ENCODE measurements at places on chromosomes 2 and 18. TPM values are rescaled to one million over a fixed set of nuclear protein-coding genes. Genes with fewer than 3 reads are reported as not detected.

GRCh38 chr2:239231231-239232194 is 169.3 kb downstream of the HDAC4 start:
- H3K27ac ChIP-seq = peak overlapping the region; percentile 32
- H3K4me1 ChIP-seq = no peaks in the 10 kb centered on the region
- no peaks in the 10 kb centered on the region for H3K27me3 ChIP-seq
- DNase-seq = peak; percentile 63
- H3K36me3 ChIP-seq = no peaks in the 10 kb centered on the region

DNA sequence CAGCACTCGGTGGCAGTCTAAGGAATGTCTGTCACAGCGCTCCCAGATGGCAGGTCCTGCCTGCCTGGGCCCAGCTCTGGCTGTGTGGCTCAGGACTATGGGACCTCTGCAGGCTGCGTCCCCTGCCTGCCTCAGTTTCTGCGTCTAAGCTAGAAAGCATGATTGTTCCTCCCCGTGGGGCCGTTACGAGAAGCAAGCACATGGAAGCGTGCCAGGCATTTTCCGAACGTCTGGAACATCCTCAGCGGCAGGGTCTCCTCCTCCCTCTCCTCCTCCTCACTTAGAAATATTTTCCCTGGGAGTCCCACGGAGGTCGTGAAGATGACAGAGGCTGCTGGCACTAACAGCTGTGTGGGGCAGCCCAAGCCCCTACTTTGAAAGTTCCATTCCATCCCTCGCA is 43.3 kb downstream of the LRRFIP1 start:
- peak overlapping the region; percentile 62 for H3K27ac ChIP-seq
- H3K36me3 ChIP-seq = no peaks in the 10 kb centered on the region
- H3K4me1 ChIP-seq = no peaks in the 10 kb centered on the region
- no peaks in the 10 kb centered on the region for H3K27me3 ChIP-seq
- H3K4me3 ChIP-seq = no peak overlapping the region

PCARE gene
- polyA plus RNA-seq = not detected

GRCh38 chr2:6449343-6449742 is 416.4 kb downstream of the CMPK2 start:
- H3K27ac ChIP-seq = no peak overlapping the region
- no peaks in the 10 kb centered on the region for H3K27me3 ChIP-seq
- no peak overlapping the region for H3K4me3 ChIP-seq
- H3K4me1 ChIP-seq = no peaks in the 10 kb centered on the region

- no peak overlapping the region for H3K4me3 ChIP-seq
- peak overlapping the region; percentile 96 for H3K27ac ChIP-seq
- DNase-seq = no peak
- H3K36me3 ChIP-seq = peaks cover 54% of the 10 kb centered on the region
- no peaks in the 10 kb centered on the region for H3K27me3 ChIP-seq
These were observed 18.2 kb downstream of the NRP2 start for GRCh38 chr2:205700331-205701132.

PDE11A gene
- polyA plus RNA-seq = not detected

KCNJ13 gene
- polyA plus RNA-seq = 0.03 TPM

ILKAP gene
- 28.0 TPM for polyA plus RNA-seq

DNA sequence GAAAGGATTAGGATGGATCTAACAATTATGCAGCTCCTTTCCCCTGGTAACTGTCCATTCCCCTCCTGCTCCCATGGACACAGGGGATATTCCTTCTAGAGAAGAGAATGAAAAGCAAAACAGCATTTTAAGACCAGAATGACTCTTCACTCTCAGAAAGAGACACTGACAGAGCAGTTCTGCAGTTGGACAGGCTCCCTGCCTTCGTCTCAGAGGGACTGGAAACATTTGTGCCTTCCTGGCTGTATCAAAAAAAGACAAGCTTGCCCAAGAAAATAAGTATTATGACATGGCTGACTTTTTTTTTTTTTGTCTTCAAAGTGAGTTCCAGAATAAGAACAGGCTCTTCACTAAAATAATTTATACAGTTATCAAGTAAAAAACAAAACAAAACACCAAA is 9.5 kb downstream of the PID1 start:
- H3K36me3 ChIP-seq = peaks cover 7% of the 10 kb centered on the region
- H3K4me1 ChIP-seq = no peaks in the 10 kb centered on the region
- no peak overlapping the region for H3K4me3 ChIP-seq
- H3K27me3 ChIP-seq = no peaks in the 10 kb centered on the region

DNA sequence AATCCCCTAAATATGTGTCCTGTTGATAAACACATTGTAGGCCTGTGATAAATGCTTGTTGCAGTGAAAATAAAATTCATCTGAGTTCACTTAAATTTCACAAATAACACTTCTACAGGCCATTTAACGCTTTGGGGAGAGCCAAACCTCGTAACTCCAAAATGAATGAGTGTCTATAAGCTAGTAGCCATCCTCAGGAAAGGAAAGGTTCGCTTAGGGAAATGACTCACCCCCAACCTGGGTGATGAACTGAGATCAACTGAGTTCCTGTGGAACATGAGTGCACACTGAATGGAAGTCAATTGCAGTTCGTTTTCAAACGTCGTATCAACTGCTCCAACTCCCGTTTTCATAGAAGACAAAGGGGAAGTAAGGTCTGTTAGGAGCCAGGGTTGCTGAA is 527.6 kb upstream of the ID2 start:
- no peaks in the 10 kb centered on the region for H3K36me3 ChIP-seq
- peaks cover 18% of the 10 kb centered on the region for H3K4me1 ChIP-seq
- DNase-seq = no peak
- H3K4me3 ChIP-seq = no peak overlapping the region

TWSG1 gene
- 9.1 TPM for polyA plus RNA-seq

- no peaks in the 10 kb centered on the region for H3K4me1 ChIP-seq
- no peaks in the 10 kb centered on the region for H3K27me3 ChIP-seq
- H3K27ac ChIP-seq = no peak overlapping the region
- no peaks in the 10 kb centered on the region for H3K36me3 ChIP-seq
- H3K4me3 ChIP-seq = no peak overlapping the region
- no peak for DNase-seq
These were observed 860.0 kb downstream of the CPS1 start for GRCh38 chr2:211416373-211416772.

GRCh38 chr18:75116165-75116564 is 92.8 kb downstream of the PTGR3 start:
- H3K27me3 ChIP-seq = no peaks in the 10 kb centered on the region
- no peaks in the 10 kb centered on the region for H3K36me3 ChIP-seq
- no peak overlapping the region for H3K4me3 ChIP-seq
- no peak overlapping the region for H3K27ac ChIP-seq

- H3K27ac ChIP-seq = no peak overlapping the region
- H3K36me3 ChIP-seq = no peaks in the 10 kb centered on the region
- H3K4me3 ChIP-seq = no peak overlapping the region
These were observed 27.8 kb downstream of the ANO7 start for GRCh38 chr2:241216211-241216761.

SKOR2 gene
- polyA plus RNA-seq = not detected

DNA sequence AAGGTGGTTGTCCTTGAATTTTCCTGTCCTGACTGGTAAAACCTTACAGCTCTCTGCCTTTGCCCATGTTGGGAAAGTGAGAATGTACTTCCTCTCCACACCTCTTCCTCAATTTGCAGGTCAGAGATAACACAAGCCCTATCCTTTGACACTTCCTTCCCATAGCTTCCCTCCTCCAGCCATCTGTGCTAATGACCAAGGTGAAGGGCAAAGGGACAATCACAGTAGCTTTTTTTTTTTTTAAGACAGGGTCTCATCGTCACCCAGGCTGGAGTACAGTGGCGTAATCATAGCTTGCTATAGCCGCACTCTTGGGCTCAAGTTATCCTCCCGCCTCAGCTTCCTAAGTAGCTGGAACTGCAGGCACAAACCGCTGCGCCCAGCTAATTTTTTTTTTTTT is 24.3 kb upstream of the STPG4 start:
- H3K27me3 ChIP-seq = no peaks in the 10 kb centered on the region
- no peak for DNase-seq
- no peak overlapping the region for H3K4me3 ChIP-seq
- H3K4me1 ChIP-seq = peaks cover 6% of the 10 kb centered on the region
- no peaks in the 10 kb centered on the region for H3K36me3 ChIP-seq
- no peak overlapping the region for H3K27ac ChIP-seq

DNA sequence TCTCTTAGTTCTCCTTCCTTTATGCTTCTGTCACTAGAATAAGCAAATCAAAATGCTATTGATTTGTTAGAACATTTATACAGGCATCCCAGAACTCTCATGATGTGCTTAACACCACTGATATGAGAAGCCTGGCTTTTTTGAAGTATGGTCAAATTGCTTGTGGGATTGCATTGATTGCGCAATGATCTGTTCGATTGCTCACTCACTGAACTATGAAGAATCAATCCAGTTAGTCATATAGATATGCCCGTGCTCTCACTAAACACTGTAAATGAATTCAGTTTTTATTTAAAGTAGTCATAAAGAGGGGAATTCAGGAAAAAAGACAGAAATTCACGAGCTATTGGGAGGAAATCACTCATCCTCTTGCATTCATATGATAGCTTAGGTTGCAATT is 1237.8 kb downstream of the SUCLG1 start:
- no peaks in the 10 kb centered on the region for H3K4me1 ChIP-seq
- no peak for DNase-seq
- no peak overlapping the region for H3K4me3 ChIP-seq
- H3K27me3 ChIP-seq = no peaks in the 10 kb centered on the region
- H3K36me3 ChIP-seq = no peaks in the 10 kb centered on the region

DNA sequence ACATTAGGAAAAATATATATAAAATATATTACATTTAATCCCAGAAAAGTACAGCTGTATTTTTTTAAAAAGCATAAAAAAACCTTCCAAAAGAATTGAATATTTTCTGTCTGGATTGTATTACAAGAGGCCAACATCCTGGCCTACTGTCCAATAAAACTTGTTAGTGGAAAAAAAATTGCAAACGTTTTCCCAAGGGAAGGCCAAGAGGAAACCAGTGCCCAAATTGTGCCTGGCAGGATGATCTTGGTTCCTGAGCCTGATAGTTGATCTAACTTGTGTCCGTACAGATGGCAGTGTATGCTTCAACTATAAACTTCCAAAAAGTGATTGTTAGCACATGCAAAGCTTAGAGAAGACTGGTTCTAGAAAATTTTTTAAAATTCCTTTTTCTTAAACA is 90.6 kb upstream of the LPIN2 start:
- H3K27me3 ChIP-seq = no peaks in the 10 kb centered on the region
- no peak overlapping the region for H3K4me3 ChIP-seq
- no peak overlapping the region for H3K27ac ChIP-seq

DNA sequence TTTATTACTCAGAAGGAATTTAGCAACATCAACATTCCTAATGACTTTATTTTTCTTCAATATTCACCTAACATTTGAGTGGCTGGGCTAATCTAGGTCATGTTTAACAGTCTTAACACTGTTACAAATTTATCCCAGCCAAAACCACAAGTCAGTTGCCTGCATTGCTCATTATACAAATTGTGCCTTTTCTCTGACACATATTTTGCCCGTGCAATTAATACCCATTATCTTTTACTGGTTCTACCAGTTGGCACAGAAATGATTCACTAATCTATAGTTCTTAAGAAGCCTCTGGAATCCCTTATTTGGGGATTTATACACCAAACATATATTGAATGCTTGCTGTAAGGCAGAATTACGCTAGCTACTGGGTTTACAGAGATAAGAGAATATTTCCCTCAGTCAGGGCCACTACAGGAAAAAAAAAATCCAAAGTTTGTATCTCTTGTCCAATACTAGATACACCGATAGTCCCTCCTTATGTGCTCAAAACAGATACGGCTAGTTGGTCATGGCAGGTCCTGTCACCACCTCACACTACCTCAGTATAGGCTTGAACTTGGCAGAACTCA is 46.3 kb downstream of the ZCCHC2 start:
- no peak overlapping the region for H3K4me3 ChIP-seq
- no peak for DNase-seq
- peaks cover 9% of the 10 kb centered on the region for H3K36me3 ChIP-seq
- H3K4me1 ChIP-seq = no peaks in the 10 kb centered on the region
- H3K27me3 ChIP-seq = no peaks in the 10 kb centered on the region
- no peak overlapping the region for H3K27ac ChIP-seq

CGREF1 gene
- polyA plus RNA-seq = not detected

DNA sequence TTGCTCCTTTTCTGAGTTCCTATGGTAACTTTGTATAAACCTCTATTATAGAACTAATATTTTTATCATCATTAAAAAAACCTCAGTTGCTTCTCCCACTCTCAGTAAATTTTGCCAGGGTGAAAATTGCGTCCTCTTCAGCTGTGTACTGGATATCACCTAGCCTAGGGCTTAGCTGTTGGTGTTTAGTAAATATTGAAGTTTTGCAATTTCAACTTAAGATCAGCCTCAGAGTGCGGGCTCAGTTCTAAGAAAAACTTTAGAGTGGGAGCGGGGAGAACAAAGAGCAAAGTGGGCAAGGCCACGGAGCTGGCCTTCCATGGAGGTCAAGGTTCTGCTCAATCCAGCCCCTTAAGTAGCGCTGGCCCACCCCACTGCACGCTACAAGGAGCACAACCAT is 488.3 kb upstream of the SPRED2 start:
- no peaks in the 10 kb centered on the region for H3K27me3 ChIP-seq
- no peak overlapping the region for H3K27ac ChIP-seq
- H3K4me1 ChIP-seq = peaks cover 22% of the 10 kb centered on the region
- H3K4me3 ChIP-seq = no peak overlapping the region

DNA sequence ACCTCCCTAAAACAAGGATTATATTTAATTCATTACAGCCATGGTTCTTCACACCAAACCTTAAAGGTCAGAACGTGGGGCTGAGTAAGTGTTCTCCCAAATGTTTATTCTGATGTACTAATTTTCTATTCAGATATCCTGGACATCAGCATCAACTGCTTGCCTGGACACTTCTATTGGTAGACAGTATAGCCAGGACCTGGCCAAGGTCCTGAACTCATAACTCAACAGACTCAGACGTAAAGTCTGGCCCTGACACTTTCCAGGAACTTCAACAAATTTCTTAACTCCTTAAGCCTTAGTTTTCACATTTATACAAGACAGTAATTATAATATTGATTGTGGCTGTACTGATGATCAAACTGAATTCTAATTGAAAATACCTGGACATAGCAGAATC is 89.1 kb downstream of the AKAIN1 start:
- H3K27me3 ChIP-seq = no peaks in the 10 kb centered on the region
- no peak overlapping the region for H3K27ac ChIP-seq
- no peak overlapping the region for H3K4me3 ChIP-seq
- H3K36me3 ChIP-seq = no peaks in the 10 kb centered on the region

DNA sequence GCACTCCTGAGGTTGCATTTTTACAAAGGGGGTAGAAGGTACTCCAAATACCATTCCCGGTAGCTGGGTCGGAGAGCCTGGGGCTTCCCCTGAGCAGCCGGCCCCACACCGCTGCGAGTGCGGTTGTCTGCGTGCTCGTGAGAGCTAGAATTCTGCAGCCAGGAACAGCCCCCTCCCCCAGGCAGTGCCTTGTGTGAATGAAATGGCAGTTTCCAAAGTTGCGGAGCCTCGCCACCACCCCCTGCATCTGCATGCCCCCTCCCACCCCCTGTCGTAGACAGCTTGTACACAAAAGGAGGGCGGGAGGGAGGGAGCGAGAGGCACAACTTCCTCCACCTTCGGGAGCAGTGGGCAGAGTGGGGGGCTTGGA is 1.1 kb downstream of the MYCN start:
- H3K4me3 ChIP-seq = peak overlapping the region; percentile 40
- no peak overlapping the region for H3K27ac ChIP-seq
- peaks cover 43% of the 10 kb centered on the region for H3K4me1 ChIP-seq
